ENCODE measurements at places on chromosomes 3 and 15. TPM values are rescaled to one million over a fixed set of nuclear protein-coding genes. Genes with fewer than 3 reads are reported as not detected.

GNAT1 gene
- not detected for total RNA-seq

SENP8 gene
- total RNA-seq = 2.5 TPM

SNX22 gene
- 1.3 TPM for total RNA-seq

HIGD2B gene
- total RNA-seq = not detected

GOLGA8B gene
- total RNA-seq = 17.7 TPM

CDHR4 gene
- total RNA-seq = 0.17 TPM

MGLL gene
- 65.1 TPM for total RNA-seq

FAM43A gene
- 19.8 TPM for total RNA-seq

USP19 gene
- total RNA-seq = 21.9 TPM

MUC20 gene
- 0.64 TPM for total RNA-seq

GMPPB gene
- total RNA-seq = 19.7 TPM

TBC1D23 gene
- total RNA-seq = 11.0 TPM

GXYLT2 gene
- 1.1 TPM for total RNA-seq

CACNA2D2 gene
- 0.61 TPM for total RNA-seq

CTSH gene
- total RNA-seq = 44.0 TPM

C3orf49 gene
- total RNA-seq = not detected

SLC7A14 gene
- not detected for total RNA-seq

LYZL4 gene
- total RNA-seq = not detected

RHOV gene
- total RNA-seq = 4.8 TPM

CFAP161 gene
- not detected for total RNA-seq

ATP13A4 gene
- not detected for total RNA-seq

EHD4 gene
- total RNA-seq = 10.0 TPM

MUSTN1 gene
- 0.32 TPM for total RNA-seq

EPHB1 gene
- 0.05 TPM for total RNA-seq

HESX1 gene
- 0.27 TPM for total RNA-seq

RASSF1 gene
- 19.7 TPM for total RNA-seq

GOLGA6D gene
- total RNA-seq = not detected

TERC gene
- total RNA-seq = not detected

DNAJA4 gene
- total RNA-seq = 0.05 TPM

GRIP2 gene
- 1.2 TPM for total RNA-seq

CPNE9 gene
- 0.30 TPM for total RNA-seq

GPR62 gene
- total RNA-seq = not detected

NBEAL2 gene
- total RNA-seq = 77.0 TPM

TICRR gene
- 11.9 TPM for total RNA-seq

LSAMP gene
- 0.14 TPM for total RNA-seq

ZNF660 gene
- not detected for total RNA-seq

CHAC1 gene
- total RNA-seq = 8.9 TPM

RLBP1 gene
- total RNA-seq = 0.13 TPM

NANOGP8 gene
- total RNA-seq = not detected

TMEM207 gene
- total RNA-seq = not detected

CSPG5 gene
- 0.84 TPM for total RNA-seq

TM6SF1 gene
- 0.07 TPM for total RNA-seq

STARD9 gene
- total RNA-seq = 1.5 TPM
